HCT116 (cell line): ENCODE measurements at places on chromosomes 1 and 21. TPM values are rescaled to one million over a fixed set of nuclear protein-coding genes. Genes with fewer than 3 reads are reported as not detected.

- H3K27ac ChIP-seq: no peak overlapping the region
- H3K4me1 ChIP-seq: no peaks in the 10 kb centered on the region
- no peak for DNase-seq
- H3K27me3 ChIP-seq: no peaks in the 10 kb centered on the region
- no peak overlapping the region for H3K4me3 ChIP-seq
These were observed 119.8 kb upstream of the PTGFR start for GRCh38 chr1:78370779-78371482.

DNA sequence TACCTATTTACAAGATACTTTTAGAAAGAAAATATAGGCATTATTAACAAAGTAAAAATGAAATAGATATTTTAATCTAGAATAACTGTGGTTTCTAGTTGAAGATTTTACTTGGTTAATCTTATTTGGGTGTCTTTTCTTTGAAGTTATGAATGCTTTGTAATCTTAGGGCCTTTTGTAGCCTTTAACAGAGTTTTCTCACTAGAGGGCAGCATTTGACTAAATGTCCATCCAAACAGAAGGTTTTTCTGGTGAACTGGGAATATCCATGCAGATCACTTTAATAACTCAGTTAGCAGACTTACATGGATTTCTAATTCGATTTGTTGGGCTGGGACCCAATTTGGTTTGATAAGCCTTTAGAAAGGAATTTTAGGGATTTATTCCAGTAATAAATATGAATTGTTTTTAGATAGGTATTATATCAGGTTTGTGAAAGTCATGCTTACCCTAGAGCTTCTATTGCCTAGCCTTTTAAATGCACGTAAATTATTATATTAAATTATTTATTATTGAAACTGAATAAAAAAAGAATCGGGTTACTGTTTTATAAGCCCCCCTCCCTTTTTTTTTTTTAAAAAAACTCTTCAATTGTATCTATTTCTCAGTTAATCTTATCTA, 119.7 kb downstream of the ZNF326 start:
- peaks cover 44% of the 10 kb centered on the region for H3K27me3 ChIP-seq
- H3K36me3 ChIP-seq: no peaks in the 10 kb centered on the region
- H3K27ac ChIP-seq: no peak overlapping the region
- no peaks in the 10 kb centered on the region for H3K4me1 ChIP-seq
- DNase-seq: peak; percentile 56

- no peaks in the 10 kb centered on the region for H3K27me3 ChIP-seq
- no peaks in the 10 kb centered on the region for H3K4me1 ChIP-seq
- no peak for DNase-seq
- no peaks in the 10 kb centered on the region for H3K36me3 ChIP-seq
- no peak overlapping the region for H3K27ac ChIP-seq
These were observed 2.8 kb downstream of the ADGRL2 start for GRCh38 chr1:81803431-81804110.

DNA sequence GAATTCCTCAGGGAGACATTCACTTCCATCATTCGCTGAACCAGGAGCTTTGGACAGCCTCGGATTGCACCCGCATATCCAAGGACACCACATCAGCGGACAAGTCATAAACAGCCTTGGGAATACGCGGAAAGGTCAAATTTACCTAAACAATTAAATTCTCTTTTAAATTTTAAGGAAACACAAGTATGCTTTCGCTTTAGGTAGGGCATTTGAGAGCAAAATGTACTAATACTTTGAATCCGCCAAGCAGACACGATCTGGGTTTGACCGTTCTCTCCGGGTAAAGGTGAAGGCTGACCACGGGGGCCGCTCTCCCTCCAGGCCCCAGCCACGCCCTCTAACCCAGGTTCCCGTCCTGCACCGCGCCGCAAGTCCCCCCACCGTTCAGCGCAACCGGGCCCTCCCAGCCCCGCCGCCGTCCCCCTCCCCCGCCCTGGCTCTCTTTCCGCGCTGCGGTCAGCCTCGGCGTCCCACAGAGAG, 479 bp upstream of the ACADM start:
- H3K27ac ChIP-seq: peak overlapping the region; percentile 47
- no peaks in the 10 kb centered on the region for H3K27me3 ChIP-seq
- DNase-seq: peak; percentile 49
- no peaks in the 10 kb centered on the region for H3K36me3 ChIP-seq
- H3K4me3 ChIP-seq: peak overlapping the region; percentile 88

GRCh38 chr21:42337830-42338728, 12.7 kb downstream of the TFF2 start:
- no peaks in the 10 kb centered on the region for H3K27me3 ChIP-seq

GRCh38 chr1:36324353-36324703, 883 bp upstream of the EVA1B start:
- H3K4me1 ChIP-seq: peaks cover 26% of the 10 kb centered on the region
- DNase-seq: no peak
- no peaks in the 10 kb centered on the region for H3K27me3 ChIP-seq
- H3K27ac ChIP-seq: no peak overlapping the region; the same call in 1 of the 2 replicates
- H3K4me3 ChIP-seq: no peak overlapping the region

DNA sequence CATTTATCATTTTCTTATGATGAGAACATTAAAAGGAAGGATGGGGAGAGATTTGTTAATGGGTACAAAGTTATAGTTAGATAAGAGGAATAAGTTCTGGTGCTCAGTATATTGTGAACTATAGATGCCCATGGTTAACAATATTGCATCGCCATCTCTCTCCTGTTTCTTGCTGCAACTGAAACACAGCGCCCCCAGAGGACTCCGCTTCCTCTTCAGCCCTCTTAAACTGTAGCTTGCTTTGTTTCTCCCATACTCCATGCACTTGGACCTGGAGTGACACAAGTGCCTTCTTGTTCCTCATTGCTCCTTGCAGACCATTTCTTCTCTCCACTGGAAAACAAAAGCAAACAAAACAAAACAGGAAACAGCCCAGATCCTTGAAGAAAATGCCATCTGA, 70.1 kb upstream of the NTPCR start:
- H3K27me3 ChIP-seq: no peaks in the 10 kb centered on the region
- H3K4me3 ChIP-seq: no peak overlapping the region
- DNase-seq: peak; percentile 50
- no peaks in the 10 kb centered on the region for H3K4me1 ChIP-seq

DNA sequence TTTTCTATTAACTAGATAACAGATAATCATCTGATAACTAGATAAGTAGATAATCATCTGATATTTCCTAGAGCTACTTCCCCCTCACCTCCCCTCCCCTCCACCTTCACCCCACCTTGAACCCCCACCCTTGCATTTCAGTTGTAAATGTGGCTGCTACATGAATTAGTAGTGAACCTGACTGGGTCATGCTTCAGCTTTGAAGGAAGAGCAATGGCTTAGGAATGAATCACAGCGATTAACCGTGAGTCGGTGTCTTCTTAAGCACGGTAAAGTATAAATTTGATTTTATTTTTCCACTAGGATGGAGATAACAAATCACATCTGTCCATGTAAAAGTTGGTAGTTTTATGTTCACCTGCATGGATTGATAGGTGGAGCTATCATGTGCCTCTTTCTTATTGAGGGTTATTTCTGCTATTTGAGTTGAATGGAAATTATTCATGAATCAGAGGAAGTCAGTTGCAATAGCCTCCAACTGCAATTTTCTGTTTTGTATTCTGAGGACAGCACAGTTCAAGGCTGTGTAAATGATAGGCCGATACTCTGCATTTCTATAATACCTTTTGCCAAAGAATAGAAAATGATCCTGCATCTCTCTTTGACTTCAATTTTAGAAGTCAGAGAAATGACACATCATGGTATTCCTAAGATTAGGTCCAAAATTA, 235.0 kb downstream of the PTGER3 start:
- H3K27ac ChIP-seq: no peak overlapping the region
- H3K36me3 ChIP-seq: no peaks in the 10 kb centered on the region
- no peak overlapping the region for H3K4me3 ChIP-seq
- DNase-seq: no peak
- H3K4me1 ChIP-seq: no peaks in the 10 kb centered on the region

DNA sequence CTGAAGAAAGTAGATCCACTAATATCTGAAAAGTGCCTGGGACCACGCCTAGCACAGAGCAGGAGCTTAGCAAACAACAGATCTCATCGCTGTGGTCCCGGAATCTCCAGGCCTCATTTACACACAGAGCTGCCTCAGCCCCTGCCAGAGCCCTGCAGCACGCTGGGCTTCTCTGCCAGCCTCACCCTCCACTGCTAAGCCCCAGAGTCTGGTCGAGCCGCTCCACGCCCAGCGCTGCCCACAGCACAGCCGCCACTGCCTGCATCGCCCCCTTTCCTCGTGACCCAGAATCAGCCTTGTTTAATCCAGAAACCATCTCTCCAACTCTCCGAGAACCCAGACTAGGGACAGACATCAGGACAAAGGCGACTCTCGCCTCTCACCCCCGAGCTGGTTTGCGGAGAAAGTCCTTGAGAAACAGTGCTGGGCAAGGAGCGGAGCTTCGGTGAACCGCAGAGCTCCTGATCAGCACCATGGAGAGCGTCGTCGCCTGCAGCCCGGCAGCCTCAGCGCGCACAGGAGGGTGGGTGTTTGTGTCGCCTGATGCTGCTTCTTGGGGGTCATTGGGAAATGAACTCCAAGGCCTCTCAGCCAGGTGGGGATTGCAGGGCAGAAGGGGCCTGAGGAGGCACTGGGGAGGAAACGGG, 145.1 kb downstream of the NPHP4 start:
- H3K27ac ChIP-seq: no peak overlapping the region
- DNase-seq: no peak
- H3K4me3 ChIP-seq: no peak overlapping the region
- no peaks in the 10 kb centered on the region for H3K4me1 ChIP-seq
- H3K36me3 ChIP-seq: no peaks in the 10 kb centered on the region

- peak overlapping the region; percentile 17 for H3K4me3 ChIP-seq
- peak; percentile 64 for DNase-seq
- H3K27ac ChIP-seq: peak overlapping the region; percentile 48
- peaks cover 35% of the 10 kb centered on the region for H3K4me1 ChIP-seq
- H3K27me3 ChIP-seq: no peaks in the 10 kb centered on the region
- H3K36me3 ChIP-seq: no peaks in the 10 kb centered on the region
These were observed 50.1 kb downstream of the TIAM1 start for GRCh38 chr21:31293986-31294385.

- DNase-seq: no peak
- H3K27me3 ChIP-seq: no peaks in the 10 kb centered on the region
- H3K4me1 ChIP-seq: no peaks in the 10 kb centered on the region
- H3K36me3 ChIP-seq: no peaks in the 10 kb centered on the region
- H3K4me3 ChIP-seq: no peak overlapping the region
These were observed 143.3 kb downstream of the DENND1B start for GRCh38 chr1:197632005-197632404.

DNA sequence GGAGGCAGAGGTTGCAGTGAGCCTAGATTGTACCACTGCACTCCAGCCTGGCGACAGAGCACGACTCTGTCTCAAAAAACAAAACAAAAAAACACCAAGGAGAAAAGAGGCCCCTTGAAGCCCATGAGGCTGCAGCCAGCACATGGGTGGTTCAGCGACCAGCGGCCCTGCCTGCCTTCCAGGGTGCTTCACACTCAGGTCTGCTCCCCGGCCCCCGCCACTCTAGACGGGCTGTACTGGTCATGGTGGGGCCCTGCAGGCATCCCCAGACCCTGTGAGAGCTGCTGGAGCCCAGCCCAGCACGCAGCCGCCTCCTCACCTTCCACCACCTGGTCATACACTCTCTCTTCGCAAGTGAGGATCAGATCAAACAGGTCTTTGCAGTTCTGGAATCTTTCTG, 4.1 kb upstream of the TMEM240 start:
- no peaks in the 10 kb centered on the region for H3K27me3 ChIP-seq
- H3K4me1 ChIP-seq: no peaks in the 10 kb centered on the region
- DNase-seq: no peak
- H3K36me3 ChIP-seq: peaks cover 2% of the 10 kb centered on the region; the same call in 1 of the 2 replicates
- no peak overlapping the region for H3K27ac ChIP-seq

DNA sequence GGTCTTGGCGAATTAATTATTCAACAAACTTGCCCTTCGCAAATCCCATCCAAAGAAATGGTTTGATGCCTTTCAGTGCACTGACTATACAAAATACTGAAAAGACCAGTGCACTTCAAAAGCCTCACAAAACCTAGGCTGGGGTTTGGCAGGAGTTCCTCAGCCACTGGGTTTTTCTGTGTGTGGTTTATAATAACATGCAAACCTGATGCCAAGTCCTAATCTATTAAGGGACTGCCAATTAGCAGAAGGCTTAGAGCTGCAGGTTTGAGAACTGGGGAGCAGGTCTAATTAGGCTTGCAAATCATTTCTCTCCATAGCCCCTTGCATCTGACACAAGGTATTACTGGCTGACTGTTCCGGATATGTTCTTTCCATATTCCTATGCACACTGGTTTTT, 27.7 kb downstream of the PLPP3 start:
- H3K36me3 ChIP-seq: no peaks in the 10 kb centered on the region
- no peaks in the 10 kb centered on the region for H3K4me1 ChIP-seq
- H3K27me3 ChIP-seq: no peaks in the 10 kb centered on the region
- no peak overlapping the region for H3K4me3 ChIP-seq

DNA sequence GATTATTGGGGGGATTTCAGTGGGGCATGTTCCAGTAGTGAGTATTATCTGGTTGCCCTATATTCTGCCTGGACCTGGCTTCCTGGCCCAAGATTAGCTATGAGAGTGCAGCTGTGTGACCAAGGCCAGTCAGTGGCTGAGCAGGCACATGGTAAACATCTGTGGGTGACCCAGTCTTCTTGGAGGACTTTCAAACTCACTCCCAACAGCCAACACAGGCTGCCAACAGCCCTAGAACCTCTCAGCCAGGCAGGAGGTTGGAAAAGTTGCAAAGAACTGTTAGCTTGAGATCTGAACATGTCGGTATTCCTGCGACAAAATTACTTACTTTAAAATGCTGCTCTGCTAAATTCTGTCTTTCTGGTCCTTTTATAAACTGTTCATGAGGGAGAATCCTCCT, 192.4 kb downstream of the TGFBR3 start:
- DNase-seq: no peak
- H3K27ac ChIP-seq: no peak overlapping the region
- no peaks in the 10 kb centered on the region for H3K36me3 ChIP-seq
- H3K27me3 ChIP-seq: no peaks in the 10 kb centered on the region

DNA sequence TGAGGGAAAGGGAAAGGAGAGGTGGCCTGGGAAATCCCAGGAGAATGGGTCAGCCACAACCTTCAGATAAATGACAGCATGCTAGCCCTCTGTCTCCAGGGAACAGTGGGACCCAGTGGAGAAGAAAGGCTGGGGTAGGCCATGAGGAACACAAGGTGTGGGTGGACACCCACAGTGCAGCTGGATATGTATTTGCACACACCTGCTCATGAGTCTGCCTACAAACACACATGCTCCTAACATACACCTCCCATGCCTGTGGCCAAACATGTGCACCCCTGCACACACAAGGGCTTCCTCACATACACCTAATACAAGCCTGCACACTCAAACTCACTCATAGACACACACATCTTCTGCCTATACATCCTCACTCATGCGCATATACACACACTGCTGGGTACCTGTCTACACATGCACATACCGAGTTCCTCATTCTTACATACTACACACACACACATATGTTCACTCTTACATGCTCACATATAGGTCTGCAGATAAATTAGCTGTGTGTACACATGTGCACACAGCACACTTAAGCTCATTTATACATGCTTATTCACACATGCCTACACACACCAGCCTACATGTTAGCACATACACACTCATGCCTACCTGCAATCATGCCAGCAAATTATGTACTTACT, 3.6 kb downstream of the C1orf216 start:
- no peak for DNase-seq
- no peak overlapping the region for H3K27ac ChIP-seq
- no peaks in the 10 kb centered on the region for H3K27me3 ChIP-seq
- H3K4me1 ChIP-seq: peaks cover 11% of the 10 kb centered on the region
- H3K36me3 ChIP-seq: peaks cover 18% of the 10 kb centered on the region; the same call in 1 of the 2 replicates
- no peak overlapping the region for H3K4me3 ChIP-seq

IER5 gene
- total RNA-seq: 30.5 TPM

AADACL3 gene
- total RNA-seq: not detected

COL11A1 gene
- total RNA-seq: 0.05 TPM

SLC35F3 gene
- total RNA-seq: 6.4 TPM

TDRD10 gene
- total RNA-seq: not detected
